Uterus (tissue), 4 donors: ENCODE measurements at places on chromosomes 3 and 15. TPM values are rescaled to one million over a fixed set of nuclear protein-coding genes. Genes with fewer than 3 reads are reported as not detected.

DNA sequence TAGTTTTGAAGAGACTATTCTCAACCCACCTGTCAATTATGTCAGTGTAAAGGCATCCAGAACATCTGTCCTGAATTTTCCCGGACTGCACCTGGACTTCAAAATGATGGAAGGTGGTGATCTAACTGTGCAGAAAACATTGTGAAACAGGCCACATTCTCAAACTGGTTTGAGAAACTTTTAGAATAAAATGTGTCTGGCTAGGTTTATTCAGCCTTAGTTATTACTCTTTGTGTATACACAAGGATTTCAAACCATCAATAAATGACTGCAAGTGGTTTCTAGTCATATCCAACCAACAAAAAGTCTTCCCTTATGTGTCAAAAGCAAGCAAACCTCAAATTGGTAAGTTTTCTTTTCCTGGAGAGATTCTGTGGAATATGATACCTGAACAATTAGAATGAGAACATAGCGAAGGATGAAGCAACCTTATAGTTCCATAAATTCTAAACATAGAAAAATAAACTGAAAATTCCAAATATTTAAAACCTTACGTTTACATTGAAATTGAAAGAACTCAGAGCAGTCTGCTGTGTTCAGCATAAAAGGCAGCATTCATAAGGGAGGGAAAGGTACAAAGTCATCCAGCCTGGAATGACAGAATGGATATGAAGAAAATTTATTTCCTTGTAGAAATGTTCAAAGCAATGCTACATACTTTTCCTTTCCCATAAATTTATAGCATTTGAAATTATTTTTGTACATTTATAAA is 306.6 kb upstream of the TGFBR2 start:
- H3K27ac ChIP-seq: no peak overlapping the region
- no peaks in the 10 kb centered on the region for H3K27me3 ChIP-seq
- no peaks in the 10 kb centered on the region for H3K4me1 ChIP-seq
- no peak overlapping the region for H3K4me3 ChIP-seq

- H3K4me1 ChIP-seq: no peaks in the 10 kb centered on the region
- no peak overlapping the region for H3K4me3 ChIP-seq
- no peaks in the 10 kb centered on the region for H3K27me3 ChIP-seq
- no peak for DNase-seq
These were observed 118.6 kb upstream of the NR2E3 start for GRCh38 chr15:71691458-71692417.

GRCh38 chr15:60413231-60413824 is 15.5 kb upstream of the ANXA2 start:
- DNase-seq: no peak
- H3K27ac ChIP-seq: no peak overlapping the region
- H3K4me3 ChIP-seq: no peak overlapping the region
- H3K27me3 ChIP-seq: no peaks in the 10 kb centered on the region
- H3K36me3 ChIP-seq: no peaks in the 10 kb centered on the region

The ISG20 gene
- 14.7 TPM for total RNA-seq

The PCSK6 gene
- total RNA-seq: 12.8 TPM

DNA sequence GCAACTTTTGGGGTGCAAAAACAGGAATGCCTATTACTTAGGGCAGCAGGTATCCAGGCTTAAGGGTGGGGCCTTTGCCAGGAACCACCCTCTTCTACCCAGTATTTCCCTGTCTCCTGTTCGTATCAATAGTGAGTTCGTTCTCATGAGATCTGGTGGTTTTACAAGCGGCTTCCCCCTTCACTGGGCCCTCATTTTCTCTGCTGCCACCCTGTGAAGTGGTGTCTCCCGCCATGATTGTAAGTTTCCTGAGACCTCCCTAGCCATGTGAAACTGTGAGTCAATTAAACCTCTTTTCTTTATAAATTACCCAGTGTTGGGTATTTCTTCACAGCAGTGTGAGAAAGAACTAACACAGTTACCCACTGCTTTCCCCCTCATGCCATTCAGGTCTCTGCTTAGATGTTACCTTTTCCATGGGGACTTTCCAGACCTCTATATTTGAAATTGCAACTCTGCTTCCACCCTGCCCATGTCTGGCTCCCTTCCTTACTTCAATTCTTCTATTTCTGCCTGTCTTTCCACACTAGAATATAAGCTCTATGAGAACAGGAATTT is 23.9 kb upstream of the TRA2B start:
- no peak overlapping the region for H3K4me3 ChIP-seq
- DNase-seq: no peak
- no peaks in the 10 kb centered on the region for H3K36me3 ChIP-seq

DNA sequence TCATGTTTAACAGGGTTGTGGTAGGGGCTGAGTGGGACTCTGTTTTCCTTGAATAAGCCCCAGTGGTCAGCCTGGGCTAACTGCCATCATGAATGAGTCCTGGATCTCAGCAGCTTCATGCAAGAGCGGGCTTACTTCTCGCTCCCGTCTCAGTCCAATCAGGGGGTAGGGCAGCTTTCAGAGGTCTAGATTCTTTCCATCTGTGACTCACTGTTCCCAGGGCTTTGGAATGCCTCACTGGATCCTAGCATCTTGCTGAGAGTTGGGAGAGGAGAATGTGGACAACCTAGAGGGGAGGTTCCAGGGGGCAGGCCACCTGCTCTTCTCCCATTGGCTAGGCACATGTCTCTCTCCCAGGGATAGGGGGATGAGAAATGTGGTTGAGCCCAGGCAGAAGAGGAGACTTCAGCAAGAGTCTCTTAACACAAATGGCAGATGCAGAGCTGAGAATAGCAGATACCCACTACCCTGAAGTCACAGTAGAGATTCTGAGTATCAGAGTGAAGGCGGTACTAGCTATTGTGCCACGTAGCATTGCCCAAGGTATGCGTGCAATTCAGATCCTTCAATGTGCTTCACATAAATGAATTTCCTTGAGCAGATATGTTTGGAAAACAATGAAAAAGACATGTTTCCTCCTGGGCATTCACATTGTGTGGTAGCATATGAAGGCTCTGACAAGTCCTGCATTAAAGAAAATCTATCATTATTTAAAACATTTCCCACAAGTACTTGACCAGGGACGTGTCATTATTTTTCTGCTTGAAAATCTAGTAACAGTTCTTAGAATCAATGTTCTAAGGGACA is 257.7 kb upstream of the PROK2 start:
- no peak overlapping the region for H3K4me3 ChIP-seq
- no peak overlapping the region for H3K27ac ChIP-seq
- no peaks in the 10 kb centered on the region for H3K27me3 ChIP-seq

DNA sequence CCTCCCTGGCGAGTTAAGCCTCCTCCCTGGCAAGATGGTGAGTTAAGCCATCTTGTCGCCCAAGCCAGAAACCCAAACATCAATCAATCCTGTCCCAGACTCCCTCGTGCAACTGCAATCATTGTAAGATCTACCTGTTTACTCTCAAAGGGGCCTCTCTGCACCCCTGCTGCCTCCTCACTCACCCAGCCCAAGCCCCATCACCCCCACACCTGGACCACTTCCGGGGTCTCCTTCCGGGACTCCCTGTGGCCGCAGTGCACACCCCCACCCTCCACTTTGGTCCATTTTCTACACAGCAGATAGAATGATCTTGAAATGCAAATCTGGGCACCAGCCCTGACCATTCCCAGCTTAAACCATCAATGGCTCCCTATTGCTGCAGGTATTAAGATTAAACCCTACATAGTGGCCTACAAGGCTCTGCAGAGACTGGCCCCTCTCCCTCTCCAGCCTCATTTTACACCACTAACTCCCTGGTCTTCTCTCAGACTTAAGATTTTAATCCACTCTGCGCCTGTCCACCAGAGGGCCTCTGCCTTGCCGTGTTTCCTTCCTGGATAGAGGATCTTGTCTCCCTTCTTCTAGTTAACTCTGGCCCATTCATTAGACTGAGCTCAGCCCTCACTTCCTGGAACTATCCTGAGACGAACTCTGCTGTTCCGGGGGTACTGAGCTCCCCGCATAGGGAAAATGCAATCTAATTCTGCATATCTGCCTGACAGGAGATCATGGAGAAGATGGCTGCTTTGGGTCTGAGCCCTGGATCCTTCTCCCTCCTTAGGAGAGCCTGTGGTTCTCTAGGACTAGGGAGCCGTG is 41.9 kb upstream of the SLC6A1 start:
- no peaks in the 10 kb centered on the region for H3K27me3 ChIP-seq
- peak; percentile 24 for DNase-seq
- no peaks in the 10 kb centered on the region for H3K4me1 ChIP-seq
- no peaks in the 10 kb centered on the region for H3K36me3 ChIP-seq
- no peak overlapping the region for H3K4me3 ChIP-seq

- H3K27me3 ChIP-seq: no peaks in the 10 kb centered on the region
- peak overlapping the region; percentile 93 for H3K27ac ChIP-seq
- no peaks in the 10 kb centered on the region for H3K36me3 ChIP-seq
- H3K4me3 ChIP-seq: no peak overlapping the region
These were observed 1.9 kb upstream of the PLCD1 start for GRCh38 chr3:38031022-38031994.

The ELL3 gene
- total RNA-seq: 9.6 TPM

- H3K36me3 ChIP-seq: no peaks in the 10 kb centered on the region
- no peaks in the 10 kb centered on the region for H3K27me3 ChIP-seq
- H3K4me3 ChIP-seq: no peak overlapping the region
These were observed 52.7 kb downstream of the TLE3 start for GRCh38 chr15:70045045-70045444.

GRCh38 chr15:39939487-39940452 is 5.9 kb downstream of the EIF2AK4 start:
- H3K27me3 ChIP-seq: no peaks in the 10 kb centered on the region
- no peak for DNase-seq
- H3K36me3 ChIP-seq: no peaks in the 10 kb centered on the region
- H3K4me1 ChIP-seq: no peaks in the 10 kb centered on the region

The AADACL2 gene
- 0.21 TPM for total RNA-seq

DNA sequence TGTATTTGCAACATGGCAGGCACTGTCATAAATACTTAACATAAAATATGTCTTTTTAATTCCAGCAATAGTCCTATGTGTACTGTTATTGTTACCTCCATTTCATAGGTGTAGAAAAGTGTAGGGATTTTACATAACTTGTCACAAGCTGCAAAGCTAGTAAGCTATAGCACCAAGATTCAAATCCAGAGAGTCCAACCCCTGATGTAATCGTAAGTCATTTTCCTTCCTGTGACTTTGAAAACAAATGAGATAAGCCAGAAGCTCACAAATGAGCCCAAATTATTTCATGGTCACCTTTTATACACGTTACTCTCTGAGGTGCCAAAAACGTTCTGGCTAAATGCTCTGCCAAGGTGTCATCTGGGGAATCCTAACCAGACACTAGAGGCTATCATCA is 23.8 kb downstream of the TNIK start:
- no peak overlapping the region for H3K4me3 ChIP-seq
- H3K27me3 ChIP-seq: no peaks in the 10 kb centered on the region
- no peaks in the 10 kb centered on the region for H3K4me1 ChIP-seq
- no peak overlapping the region for H3K27ac ChIP-seq
- DNase-seq: no peak

DNA sequence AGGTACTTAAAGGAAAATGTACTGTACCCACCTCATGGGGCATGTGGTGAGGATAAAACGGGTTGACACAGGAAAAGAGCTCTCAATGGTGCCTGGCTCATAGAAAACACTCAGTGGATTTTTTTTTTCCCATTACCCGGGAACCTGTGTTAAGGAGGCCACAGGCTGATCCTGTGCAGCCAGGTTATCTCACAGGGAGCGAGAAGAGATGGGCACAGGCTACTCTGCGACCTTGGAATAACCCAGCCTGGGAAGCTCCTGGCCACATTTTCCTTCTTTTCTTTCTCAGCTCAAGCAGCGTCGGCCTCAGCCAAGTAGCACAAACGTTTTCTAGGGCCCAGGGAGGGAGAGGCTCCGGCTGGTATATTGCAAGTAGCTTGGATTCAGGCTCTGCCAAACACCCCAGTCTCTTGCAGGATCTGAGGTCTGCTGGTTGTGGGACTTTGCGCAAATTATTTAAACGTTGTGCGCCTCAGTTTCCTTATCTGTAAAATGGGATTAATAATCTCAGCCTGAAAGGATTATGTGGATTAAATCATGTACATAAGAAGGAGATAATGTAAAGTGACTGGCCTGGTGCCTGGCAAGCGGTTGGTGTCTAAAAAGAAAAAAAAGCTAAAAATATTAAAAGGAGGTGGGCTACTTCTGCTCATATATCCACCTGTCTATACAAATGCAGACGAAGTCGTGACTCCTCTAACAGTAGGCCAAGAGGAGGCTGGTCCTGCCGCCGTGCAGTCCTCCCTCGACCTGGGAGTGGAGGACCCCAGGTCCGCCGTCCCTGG is 2.2 kb downstream of the FURIN start:
- H3K27me3 ChIP-seq: no peaks in the 10 kb centered on the region
- H3K4me3 ChIP-seq: peak overlapping the region; percentile 51
- no peaks in the 10 kb centered on the region for H3K36me3 ChIP-seq
- H3K4me1 ChIP-seq: peaks cover 12% of the 10 kb centered on the region
- no peak for DNase-seq
- H3K27ac ChIP-seq: peak overlapping the region; percentile 94

DNA sequence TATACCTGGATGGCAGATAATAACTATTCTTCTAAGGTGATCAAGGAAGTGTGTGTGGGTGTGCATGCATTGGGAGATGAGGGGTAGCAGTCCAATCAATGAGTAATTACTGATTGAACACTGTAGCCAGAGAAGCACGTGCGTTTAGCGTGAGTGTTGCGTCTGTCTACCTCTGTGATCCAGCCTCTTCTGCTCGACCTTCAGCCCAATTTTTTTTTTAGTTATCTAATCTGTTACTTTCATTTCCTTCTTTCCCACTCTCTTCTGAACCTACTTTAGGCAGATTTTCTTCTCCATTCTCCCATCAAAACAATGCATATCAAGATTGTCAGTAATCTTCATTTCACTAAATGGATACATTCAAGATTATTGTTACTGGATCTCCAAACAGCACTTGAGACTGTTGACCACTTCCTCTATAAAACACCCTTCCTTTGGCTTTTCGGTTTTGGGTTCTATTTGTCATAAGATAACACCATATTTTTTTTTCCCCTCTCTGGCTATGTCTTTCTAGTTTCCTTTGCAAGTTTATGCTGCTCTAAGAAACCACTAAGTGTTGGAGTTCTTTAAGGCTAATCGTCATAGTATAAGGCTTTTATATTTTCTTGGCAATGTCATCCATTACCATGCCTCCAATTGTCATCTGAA is 41.0 kb downstream of the MCTP2 start:
- no peak for DNase-seq
- no peak overlapping the region for H3K4me3 ChIP-seq
- H3K27ac ChIP-seq: no peak overlapping the region
- no peaks in the 10 kb centered on the region for H3K4me1 ChIP-seq
- H3K27me3 ChIP-seq: no peaks in the 10 kb centered on the region

DNA sequence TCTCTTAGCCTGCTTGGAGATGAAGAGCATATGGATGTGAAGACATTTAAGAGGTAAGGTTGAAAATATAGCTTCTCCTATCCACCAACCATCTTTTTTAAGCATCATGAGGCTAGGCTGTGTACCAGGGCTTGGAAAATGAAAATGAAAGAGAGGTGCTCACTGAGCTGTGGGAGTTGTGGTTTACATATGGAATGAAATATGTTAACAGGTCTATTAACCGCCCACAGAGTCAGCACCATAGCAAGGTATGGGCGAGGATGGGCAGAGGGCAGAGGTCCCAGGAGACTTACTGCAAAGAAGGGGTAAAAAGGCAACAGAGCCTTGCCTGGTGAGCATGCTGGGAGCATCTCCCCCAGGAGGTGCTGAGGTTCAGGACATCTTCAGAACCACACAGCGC is 273.1 kb downstream of the GABRG3 start:
- no peaks in the 10 kb centered on the region for H3K4me1 ChIP-seq
- H3K27ac ChIP-seq: no peak overlapping the region
- DNase-seq: no peak
- no peak overlapping the region for H3K4me3 ChIP-seq

- no peak overlapping the region for H3K4me3 ChIP-seq
- DNase-seq: no peak
- no peaks in the 10 kb centered on the region for H3K4me1 ChIP-seq
- H3K36me3 ChIP-seq: no peaks in the 10 kb centered on the region
- no peaks in the 10 kb centered on the region for H3K27me3 ChIP-seq
These were observed 621.8 kb downstream of the MECOM start for GRCh38 chr3:169041677-169042171.
